ENCODE measurements at places on chromosomes 2 and 18.

- DNase-seq, result no peak
Measured at GRCh38 chr2:238314576-238314975, 5.7 kb upstream of the TRAF3IP1 start.

DNA sequence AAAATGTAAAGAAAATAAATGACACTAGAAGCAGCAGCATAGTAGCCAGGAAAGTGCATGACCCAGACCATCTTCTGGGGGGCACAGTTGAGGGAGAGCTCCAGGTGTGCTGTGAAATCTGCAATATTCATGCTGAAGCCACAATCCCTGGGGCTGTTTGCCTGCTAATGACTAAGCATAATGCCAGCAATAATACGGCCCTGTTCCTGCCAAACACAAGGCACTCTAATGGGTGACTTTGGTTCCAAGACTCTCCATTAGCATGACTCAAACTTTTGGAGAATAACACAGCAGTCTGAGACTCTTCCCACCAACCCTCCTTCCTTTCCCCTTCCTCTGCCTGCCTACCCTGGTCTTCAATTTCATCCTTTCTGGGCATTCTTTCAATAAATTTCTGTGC lies 77.9 kb upstream of the DOCK10 start:
- no peak for DNase-seq

- DNase-seq, result no peak
Measured at GRCh38 chr2:161708350-161708975, 84.2 kb downstream of the SLC4A10 start.

- no peak for DNase-seq
Measured at GRCh38 chr2:98769114-98769476, 38.2 kb upstream of the MGAT4A start.

DNA sequence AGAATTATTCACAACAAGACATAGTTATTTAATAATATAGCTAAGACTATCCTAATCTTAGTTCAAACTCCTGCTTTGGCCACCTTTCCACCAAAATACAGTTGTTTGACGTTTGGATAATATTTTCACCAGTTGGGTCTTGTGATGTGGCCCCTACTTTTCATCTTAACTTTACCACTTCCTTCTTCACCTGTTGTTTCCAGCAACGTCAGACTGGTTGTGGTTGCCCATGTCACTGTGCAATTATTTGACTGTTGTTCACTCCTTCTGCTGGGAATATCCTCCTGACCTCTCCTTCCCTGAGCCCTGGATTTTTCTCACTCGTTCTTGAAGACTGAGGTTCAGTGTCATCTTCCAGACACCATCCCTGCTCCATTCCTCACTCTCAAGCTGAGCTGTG lies 132.2 kb upstream of the RASGRP3 start:
- no peak for DNase-seq

- DNase-seq, result no peak
Measured at GRCh38 chr2:216802516-216803215, 57.2 kb downstream of the TNP1 start.

GRCh38 chr2:97808816-97809215 lies 95.4 kb downstream of the ZAP70 start:
- no peak for DNase-seq

GRCh38 chr2:232363784-232364615 lies 14.6 kb upstream of the ALPP start:
- no peak for DNase-seq

DNA sequence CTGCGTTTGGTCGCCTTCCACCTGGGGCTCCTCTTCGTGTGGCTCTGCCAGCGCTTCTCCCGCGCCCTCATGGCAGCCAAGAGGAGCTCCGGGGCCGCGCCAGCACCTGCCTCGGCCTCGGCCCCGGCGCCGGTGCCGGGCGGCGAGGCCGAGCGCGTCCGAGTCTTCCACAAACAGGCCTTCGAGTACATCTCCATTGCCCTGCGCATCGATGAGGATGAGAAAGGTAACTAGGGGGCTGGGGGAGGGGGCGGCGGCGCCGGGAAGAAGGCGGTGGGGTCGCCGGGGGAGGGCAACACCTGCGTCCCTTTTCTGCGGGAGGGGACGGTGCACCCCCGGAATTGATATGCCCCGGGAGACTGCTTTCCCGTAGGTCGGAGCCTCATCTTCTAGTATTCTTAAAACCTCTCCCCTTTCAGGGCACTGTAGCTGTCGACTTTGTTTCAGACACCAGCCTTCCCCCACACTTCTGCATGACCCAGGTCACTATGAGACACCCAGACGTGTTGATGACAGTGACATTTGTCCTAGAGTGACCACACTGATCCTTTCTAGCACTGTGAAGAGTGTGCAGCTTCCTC lies 755 bp downstream of the SPAST start:
- no peak for DNase-seq
